Left lung (tissue), 14 donors: ENCODE measurements at places on chromosomes 5 and 9. TPM values are rescaled to one million over a fixed set of nuclear protein-coding genes. Genes with fewer than 3 reads are reported as not detected.

PCDHB4 gene
- 1.9 TPM for total RNA-seq

ACTBL2 gene
- 0.29 TPM for total RNA-seq

GPR151 gene
- total RNA-seq: not detected

OR1J2 gene
- not detected for total RNA-seq

CDC23 gene
- 27.1 TPM for total RNA-seq

DNA sequence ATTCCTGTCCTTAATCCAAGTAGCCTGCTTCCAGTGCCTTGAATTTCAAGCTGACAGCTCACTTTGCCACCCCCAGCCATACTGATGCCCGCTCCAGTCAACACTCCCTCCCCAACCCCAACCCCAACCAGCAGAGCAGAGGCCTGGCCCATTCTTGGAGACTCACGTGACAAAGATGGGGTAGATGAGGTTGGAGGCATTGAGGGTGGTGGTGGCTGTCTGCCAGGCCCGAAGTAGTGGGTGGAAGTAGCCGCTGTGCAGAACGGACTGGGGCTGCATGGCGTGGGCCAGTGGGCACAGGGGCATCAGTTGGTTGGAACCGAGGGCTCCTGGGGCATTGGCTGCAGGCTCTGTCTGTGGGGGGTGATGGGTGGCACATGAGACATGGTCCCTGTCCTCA, 7.8 kb downstream of the ALAD start:
- no peak for DNase-seq

DNA sequence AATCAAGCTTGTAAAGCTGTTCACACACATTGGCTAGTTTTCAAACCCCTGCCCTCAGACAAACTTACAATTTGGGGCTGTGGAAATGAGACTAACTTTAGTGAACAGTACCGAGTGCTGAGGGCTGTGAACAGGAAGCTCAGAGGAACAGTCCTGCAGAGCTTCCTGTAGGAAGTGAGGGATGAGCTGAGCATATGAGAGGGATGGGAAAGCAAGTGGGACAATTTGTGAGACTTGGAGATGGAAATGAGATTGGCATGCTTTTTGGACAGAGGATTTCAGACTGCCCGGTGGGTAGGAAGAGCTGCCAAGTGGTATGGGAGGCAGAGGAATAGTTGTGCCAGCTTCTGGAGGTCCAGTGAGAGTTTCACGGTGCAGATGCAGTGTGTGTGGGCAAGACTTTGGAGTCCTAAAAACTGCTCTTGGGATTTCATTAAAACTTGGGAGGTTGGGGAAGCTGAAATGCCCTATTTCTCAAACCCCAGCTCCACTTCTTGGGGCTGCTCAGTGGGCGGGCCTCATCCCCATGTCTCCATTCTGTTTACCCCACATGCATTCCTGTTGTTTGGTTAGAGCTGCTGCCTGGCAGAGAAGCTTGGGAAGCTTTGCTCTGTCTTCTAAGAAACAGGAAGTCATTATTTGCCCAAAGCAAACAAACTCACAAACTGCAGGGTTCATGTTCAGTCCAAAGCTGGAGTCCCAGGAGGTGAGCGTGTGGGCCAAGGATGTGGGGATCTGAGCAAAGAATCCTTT, 267.5 kb downstream of the ZSWIM6 start:
- DNase-seq: no peak

DNA sequence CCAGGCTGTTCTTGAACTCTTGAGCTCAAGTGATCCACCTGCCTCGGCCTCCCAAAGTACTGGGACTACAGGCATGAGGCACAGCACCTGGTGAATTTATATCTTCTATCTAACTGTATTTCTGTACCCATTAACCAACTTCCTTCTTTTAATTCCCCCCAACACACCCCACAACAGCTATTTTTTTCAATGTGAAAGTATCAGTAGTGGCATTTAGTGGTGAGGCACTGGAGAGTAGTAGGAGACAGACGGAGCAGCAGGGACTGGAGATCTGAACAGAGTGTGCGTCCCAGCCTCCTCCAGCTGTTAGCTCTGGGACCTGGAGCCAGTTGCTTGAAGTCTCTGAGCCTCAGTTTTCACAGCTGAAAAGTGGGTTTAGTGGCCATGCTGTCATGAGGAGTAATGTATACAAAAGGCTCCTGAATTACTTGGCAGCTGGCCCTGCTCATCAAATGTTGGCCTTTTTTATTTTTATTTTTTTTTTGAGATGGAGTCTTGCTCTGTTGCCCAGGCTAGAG, 11.0 kb upstream of the EEIG1 start:
- DNase-seq: no peak

DNA sequence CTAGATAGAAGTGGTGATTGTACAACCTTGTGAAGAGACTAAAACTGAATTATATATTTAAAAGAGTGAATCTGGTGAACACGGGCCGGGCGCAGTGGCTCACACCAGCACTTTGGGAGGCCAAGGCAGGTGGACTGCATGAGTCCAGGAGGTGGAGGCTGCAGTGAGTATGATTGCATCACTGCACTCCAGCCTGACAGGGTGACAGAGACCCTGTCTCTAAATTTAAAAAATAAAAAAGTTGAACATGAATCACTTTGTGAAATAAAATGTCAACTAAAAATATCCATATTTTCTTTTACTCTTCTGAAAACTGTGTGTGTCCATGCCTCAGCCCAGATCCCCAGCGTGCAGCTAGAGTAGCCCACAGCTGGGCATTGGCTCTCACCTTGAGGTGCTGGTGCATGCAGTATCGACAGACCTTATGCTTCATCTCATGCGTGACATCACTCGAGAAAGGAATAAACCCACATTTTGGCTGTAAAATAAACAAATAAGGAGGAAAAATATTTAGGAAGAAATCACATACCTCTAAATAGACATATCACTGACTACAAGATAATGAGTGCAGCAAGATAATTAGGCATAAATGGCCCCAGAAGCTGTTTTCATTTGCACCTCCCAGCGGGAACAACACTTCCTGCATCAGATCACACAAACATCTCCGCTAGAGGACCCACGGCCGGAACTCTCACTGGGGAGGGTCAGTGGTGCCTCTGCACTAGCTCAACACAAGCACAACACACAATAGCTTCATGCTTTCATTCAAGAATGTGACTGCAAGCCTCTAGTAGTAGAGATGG, 22.1 kb downstream of the IPPK start:
- DNase-seq: no peak

- no peak for DNase-seq
Observed at GRCh38 chr9:133943781-133944745, 48.1 kb downstream of the VAV2 start.

DNA sequence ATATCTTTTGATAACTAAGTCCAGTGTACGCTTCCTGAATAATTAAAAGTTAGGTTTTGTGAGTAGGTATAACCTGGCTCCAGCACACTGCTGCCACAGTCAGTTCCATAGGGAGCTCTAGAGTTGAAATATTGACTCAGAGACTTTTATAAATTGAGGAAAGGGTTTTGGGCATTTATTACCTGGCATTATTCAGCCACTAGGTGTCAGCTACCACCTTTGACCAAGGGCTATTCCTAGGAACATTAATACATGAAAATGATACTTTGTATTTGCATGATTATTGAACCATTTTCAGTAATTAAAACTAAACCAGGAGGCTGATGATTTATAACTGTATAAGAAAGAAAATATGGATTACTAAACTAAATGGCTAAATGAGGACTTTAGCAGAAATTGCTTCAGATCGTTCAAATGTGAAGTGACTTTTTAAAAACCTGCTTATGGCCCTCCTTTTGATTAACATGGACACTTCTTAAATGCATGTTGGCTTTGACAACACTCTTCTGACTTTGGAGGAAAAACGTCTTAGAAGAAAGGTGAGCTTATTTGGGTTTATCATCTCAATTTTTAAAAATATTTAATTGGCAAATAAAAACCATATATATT, 83.0 kb downstream of the SMC2 start:
- DNase-seq: no peak

DNA sequence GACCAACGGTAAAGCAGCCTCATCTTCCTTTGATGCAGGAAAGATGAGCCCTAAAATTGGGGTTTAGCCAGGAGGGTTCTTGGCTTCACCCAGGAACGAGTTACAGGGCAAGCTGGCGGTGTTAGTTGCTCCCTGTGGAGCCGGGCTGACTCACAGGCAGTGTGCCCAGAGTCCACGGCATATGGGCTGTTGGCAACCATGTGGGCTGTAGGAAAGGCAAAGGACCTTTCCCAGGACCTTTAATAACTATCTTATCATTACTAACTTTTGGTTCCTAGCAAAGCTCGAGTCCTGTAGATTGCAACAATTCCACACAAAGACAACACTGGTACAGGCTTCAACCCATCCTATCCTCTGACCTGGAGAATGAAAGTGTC, 29.8 kb upstream of the CLPTM1L start:
- no peak for DNase-seq

- no peak for DNase-seq
Observed at GRCh38 chr5:78287833-78288232, 6.7 kb downstream of the AP3B1 start.

DNA sequence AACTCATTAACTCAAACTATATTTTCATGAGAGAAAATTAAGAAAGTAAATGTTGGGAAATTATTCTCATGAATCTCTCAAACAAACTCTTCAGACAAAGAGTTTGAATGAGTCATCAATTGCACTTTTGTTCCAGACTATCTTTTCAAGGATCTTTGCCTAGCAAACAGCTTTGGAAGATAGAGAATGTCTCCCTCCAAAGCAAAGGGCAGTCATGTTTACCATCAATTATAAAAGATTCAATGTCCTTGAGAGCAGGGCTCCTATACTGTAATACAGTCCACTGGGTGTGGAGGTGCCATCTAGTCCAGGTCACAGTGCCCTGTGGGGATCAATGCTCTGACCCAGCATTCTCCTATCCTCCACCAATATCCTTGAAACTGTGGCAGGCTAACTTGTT, 1429.3 kb downstream of the EFNA5 start:
- DNase-seq: no peak
